ENCODE measurements at places on chromosomes 1 and 21. TPM values are rescaled to one million over a fixed set of nuclear protein-coding genes. Genes with fewer than 3 reads are reported as not detected.
A peak's percentile ranks its signal among the peaks of the same experiment; 100 is the strongest.

Gene BACE2
- total RNA-seq, result 85.2 TPM

Gene GJA8
- not detected for total RNA-seq

Gene LIN28A
- total RNA-seq, result not detected

DNA sequence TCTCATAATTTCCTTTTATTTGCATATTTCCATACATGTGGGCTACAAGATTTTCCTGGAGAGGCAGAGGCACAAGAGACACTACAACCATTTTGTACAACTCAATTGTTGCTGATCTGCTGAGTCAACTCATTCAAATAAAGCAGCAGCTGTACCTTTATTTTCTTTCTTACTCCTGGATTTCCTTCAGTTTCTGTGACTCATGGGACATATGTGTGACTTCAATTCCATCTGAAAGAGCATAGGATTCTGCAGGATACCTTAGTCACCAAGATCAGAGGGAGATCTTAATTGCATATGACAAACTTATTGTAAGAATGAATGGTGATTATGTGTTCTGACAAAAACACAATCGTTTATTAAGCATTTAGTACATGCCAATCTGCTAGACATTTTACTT is 2219.4 kb downstream of the NCAM2 start:
- no peak overlapping the region for H3K4me3 ChIP-seq
- no peaks in the 10 kb centered on the region for H3K36me3 ChIP-seq
- H3K4me1 ChIP-seq, result no peaks in the 10 kb centered on the region

- no peak overlapping the region for H3K4me3 ChIP-seq
- H3K27me3 ChIP-seq, result no peaks in the 10 kb centered on the region
Measured at GRCh38 chr21:44461464-44462001, 6.2 kb downstream of the LRRC3 start.

GRCh38 chr1:32111789-32112188 is 3.9 kb downstream of the KPNA6 start:
- no peak for DNase-seq
- no peak overlapping the region for H3K4me3 ChIP-seq
- no peaks in the 10 kb centered on the region for H3K27me3 ChIP-seq
- H3K36me3 ChIP-seq, result no peaks in the 10 kb centered on the region

DNA sequence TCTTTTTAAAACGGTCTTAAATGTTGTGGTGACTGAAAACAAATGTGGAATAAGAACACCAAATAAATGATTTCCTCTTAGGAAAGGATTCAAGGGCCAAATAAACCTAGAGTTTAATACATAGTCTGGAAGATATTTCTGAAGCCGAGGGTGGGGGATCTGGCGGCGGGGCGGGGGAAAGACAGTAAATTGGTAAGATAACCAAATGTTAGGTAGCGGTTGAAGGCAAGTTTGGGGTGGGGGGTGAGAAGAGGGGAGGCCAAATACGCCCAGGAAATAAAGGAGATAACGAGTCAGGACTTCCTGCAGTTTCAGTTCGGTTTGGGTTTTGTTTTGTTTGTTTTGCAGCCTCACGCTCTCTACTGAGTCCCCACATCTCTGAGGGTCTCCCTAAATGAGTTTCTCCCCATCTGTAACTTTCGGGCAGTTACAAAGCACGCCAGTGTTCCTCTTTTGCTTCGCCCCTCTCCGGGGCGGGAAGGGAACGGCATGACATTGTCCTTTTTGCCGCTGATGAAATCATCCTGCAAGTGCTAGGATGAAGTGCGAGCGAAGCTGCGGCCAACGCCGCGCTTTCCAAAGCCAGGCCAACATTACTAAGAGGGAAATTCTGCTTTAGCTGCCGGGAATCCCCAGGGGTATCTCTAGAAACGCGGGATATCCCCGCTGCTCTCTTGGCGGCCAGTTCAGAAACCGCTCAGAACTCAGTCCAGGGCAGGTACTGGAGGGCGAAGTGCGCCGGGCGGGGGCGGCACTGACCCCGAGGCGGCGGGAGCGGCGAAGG is 844 bp downstream of the NIBAN1 start:
- peaks cover 24% of the 10 kb centered on the region for H3K27me3 ChIP-seq
- no peaks in the 10 kb centered on the region for H3K36me3 ChIP-seq
- no peak overlapping the region for H3K27ac ChIP-seq
- peak overlapping the region; percentile 83 for H3K4me3 ChIP-seq
- H3K4me1 ChIP-seq, result peaks cover 15% of the 10 kb centered on the region
- peak; percentile 94 for DNase-seq

DNA sequence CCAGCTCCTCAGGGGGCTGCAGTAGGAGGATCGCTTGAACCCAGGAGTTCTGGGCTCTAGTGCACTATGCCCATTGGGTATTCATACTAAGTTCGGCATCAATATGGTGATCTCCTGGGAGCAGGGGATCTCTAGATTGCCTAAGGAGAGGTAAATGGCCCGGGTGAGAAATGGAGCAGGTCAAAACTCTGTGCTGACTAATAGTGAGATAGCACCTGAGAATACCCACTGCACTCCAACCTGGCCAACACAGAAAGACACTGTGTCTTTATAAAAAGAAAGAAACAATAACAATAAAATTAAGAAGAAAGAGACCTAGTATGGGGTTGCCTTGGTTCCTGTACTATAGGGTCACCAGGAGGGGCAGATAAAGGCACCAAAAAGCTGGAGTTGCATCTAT is 13.7 kb upstream of the DUSP12 start:
- no peak overlapping the region for H3K27ac ChIP-seq
- no peak for DNase-seq
- H3K4me3 ChIP-seq, result no peak overlapping the region
- peaks cover 25% of the 10 kb centered on the region for H3K4me1 ChIP-seq
- no peaks in the 10 kb centered on the region for H3K27me3 ChIP-seq
- H3K36me3 ChIP-seq, result no peaks in the 10 kb centered on the region

GRCh38 chr1:2050461-2050792 is 216 bp downstream of the PRKCZ start:
- no peak overlapping the region for H3K27ac ChIP-seq
- H3K4me3 ChIP-seq, result no peak overlapping the region
- no peak for DNase-seq
- peaks cover 46% of the 10 kb centered on the region for H3K27me3 ChIP-seq
- no peaks in the 10 kb centered on the region for H3K4me1 ChIP-seq
- H3K36me3 ChIP-seq, result no peaks in the 10 kb centered on the region

Measured in osteoblast (primary cell).